Retinal pigment epithelial cell (primary cell): ENCODE measurements at places on chromosomes 6 and 20.
A peak's percentile ranks its signal among the peaks of the same experiment; 100 is the strongest.

GRCh38 chr6:149060985-149061760, 256.3 kb upstream of the TAB2 start:
- DNase-seq: no peak

DNA sequence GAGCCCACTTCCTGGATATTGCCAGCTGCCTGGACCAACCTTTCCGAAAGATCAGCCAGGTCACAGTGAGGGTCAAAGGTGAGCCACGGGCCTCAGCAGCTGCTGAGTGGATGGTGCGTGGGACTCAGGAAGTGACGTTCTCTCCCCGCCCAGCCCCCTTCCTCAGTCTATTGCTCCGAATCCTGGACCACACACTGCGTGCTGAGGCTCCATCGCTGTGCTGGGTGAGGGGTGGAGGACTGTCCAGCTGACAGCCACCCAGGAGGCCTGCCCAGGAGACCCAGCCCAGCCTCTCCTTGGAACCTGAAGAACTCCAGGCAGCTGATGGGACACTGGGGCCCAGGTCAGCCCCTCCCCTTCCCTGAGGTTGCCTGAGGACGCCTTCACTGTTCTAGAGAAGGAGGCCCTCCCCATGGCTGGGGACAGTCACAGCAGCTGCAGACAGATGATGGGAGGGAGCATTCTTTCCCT, 94.4 kb upstream of the CD93 start:
- no peak for DNase-seq

- DNase-seq: peak; percentile 87
Measured at GRCh38 chr6:15897063-15897876, 231.6 kb upstream of the MYLIP start.

- DNase-seq: no peak
Measured at GRCh38 chr6:68638230-68638900, 3.3 kb downstream of the ADGRB3 start.

- no peak for DNase-seq
Measured at GRCh38 chr6:22357724-22358189, 60.9 kb upstream of the PRL start.

DNA sequence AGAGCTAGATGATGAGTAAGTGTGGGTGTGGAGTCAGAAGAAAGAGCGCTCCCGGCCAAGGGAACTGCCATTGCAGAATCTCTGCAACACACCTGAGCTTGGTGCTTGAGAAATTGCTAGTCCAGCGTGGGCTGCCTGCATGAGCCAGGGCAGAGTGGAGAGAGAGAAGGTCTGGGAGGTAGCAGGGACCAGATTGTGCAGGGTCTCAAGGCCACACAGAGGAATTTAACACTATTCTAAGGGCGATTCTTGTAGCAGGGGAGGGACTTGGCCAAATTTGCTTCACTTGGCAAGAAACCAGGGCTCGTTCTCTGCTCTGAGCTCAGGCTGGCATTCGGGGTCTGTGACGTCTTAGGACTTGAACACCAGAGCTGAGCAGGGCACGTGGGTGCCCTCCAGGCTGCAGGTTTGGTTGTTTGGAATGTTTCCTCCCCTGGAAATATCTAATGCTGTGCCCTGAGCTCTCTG, 53.5 kb downstream of the BCAS4 start:
- DNase-seq: peak; percentile 84

DNA sequence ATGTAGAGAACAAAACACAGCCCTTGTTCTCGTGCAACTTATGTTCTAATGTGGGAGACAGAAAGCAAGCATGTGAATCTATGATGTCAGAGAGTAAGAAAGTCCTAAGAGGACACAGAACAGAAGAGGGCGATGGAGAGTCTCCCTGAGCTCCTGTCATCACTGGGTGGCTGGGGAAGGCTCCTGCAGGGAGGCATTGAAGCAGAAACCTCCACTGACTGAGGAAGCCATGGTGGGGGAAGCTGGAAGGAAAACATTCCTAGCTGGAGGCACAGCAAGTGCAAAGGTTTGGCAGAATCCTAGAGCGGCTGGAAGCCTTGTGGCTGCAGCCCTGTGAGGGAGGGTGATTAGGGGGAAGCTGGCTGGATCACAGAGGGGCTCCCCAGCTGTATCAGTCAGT, 248.0 kb downstream of the CDH26 start:
- no peak for DNase-seq

DNA sequence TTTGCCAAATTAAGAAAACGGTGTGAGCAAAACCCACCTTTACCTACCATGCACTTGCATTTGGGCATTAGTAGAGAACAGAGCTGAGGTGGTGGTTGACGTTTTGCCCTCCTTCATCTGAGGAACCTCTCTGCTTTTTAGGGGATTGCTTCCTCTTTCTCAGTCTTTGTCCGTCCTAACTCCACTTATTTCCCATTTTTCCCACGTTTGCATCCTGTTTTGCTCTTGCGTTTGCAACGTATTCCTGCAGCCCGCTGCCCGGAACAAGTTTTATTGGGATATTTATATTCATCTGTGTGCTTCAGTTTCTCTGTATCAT, 374 bp upstream of the SERINC1 start:
- DNase-seq: no peak
